GM23338 (cell line): ENCODE measurements at places on chromosomes 4 and X.

DNA sequence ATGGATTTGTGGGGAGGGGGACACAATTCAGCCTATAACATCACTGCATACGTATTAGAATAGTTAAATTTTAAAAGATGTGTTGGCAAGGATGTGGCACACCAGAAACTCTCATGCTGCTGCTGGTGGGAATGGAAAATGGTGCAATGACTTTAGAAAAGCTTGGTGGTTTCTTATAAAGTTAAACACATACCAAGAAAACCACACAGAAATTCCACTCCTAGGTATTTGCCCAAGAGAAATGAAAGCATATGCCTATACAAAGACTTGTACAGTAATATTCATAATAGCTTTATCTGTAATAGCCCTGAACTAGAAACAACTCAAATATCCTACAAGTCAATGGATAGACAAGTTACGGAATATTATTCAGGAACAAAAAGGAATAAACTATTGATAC, 71.3 kb upstream of the PDHA1 start:
- no peaks in the 10 kb centered on the region for H3K36me3 ChIP-seq
- H3K4me3 ChIP-seq: no peak overlapping the region
- H3K27ac ChIP-seq: no peak overlapping the region
- H3K4me1 ChIP-seq: no peaks in the 10 kb centered on the region
- H3K27me3 ChIP-seq: no peaks in the 10 kb centered on the region
- DNase-seq: no peak

DNA sequence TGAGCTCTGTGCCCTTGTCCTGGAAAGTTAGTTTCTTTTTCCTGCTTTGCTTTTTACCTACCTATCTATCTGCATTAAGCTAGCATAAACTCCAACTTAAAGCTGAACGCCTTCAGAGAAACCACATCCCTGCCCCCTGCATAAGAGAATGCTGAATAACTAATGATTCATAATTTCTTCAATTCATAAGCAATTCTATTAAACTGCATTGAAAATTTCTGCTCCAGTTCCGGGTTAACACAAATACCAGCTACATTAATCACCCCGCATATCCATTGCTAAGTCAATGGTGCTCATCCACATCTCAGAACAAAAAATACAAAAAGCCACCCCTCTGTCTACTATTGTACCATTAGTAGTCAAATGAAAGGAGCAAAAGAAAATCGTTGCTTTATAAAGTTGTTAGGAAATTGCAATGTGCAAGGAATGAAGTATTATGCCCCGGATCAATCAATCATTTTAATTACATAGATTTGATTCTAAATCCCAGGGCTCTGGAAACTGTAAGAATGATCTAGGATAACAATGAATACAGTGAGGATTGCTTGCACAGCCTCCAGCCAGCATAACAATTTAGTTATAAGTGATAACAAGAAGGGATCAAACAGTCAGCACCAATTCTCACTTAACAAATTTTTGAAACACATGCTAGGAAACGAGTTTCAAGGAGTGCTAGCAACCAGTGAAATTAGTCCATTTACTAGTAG, 106.8 kb downstream of the ELOVL6 start:
- H3K4me1 ChIP-seq: peaks cover 7% of the 10 kb centered on the region; the same call in 1 of the 2 replicates
- H3K4me3 ChIP-seq: no peak overlapping the region
- no peaks in the 10 kb centered on the region for H3K27me3 ChIP-seq
- no peak for DNase-seq

DNA sequence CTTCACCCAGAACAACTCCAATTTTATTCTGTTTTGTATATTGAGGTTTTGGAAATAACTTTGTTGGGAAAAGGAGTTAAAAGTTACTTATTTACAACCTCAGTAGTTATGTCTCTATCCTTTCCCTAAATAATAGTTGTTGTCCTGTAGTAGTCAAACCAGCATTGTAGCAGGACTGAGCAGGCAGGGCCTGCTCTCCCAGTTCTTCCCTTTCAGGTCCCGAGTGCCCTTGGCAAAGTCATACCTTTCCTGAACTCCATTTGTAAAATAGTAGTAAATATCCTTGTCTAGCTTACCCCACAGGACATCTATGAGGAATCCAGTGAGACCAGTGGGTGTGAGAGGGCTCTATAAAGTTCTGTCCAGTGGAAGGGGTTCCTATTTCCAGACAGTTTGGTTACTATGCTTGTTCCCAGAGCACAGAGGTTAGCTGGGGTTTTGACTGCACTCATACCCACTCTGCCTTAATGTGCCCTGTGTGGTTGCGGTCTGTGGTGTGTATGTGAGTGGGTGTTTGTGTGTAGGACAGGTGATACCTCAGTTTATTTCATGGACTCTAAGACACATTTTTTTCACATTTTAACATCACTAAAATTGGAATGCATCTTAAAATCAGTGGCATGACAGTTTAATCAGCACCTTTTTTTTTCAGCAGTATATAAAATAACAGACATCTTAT, 136.3 kb downstream of the AMMECR1 start:
- no peaks in the 10 kb centered on the region for H3K36me3 ChIP-seq
- no peaks in the 10 kb centered on the region for H3K27me3 ChIP-seq
- H3K4me3 ChIP-seq: no peak overlapping the region
- H3K27ac ChIP-seq: no peak overlapping the region

DNA sequence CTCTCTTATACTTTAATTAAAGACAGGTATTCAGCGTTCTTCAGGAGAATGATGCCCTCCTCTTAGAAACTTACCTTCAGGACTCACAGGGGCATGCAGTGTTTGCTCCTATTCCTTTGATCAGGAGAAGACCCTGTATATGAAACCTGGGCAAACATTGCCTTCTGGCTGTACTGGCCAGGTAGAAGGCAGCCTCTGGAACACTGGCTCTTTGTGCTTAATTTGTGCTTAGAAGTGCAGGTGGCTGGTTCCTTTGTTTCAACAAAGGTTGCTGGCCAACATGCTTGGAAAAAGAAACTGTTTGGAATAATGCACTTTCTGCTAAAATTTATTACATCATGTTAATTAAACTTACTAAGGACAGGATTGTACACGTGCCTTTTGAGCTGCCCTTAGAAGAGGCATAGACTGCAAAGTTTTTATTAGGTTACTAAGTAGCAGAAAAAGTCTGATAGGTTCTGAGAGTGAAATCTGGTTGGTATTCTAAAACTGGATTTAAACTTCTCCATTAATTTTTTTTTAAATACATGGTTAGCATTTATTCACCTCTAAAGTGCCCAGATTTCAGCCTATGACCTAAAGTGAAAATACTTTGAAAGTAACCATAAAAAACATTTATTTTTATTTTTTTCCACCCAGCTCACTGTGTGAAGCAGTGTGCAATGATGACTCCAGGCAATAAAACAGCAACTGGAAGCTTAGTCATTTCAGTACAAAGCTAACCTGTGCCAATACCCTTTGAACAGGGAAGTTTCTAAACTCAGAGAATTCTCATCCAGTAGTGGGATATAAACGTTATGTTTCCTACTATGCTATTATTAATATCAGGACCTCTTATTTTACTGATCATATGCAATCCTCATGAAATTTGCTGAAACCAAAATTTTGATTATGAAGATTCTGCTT, 11.3 kb downstream of the RASSF6 start:
- H3K36me3 ChIP-seq: no peaks in the 10 kb centered on the region
- H3K4me1 ChIP-seq: peaks cover 7% of the 10 kb centered on the region; the same call in 1 of the 2 replicates
- H3K4me3 ChIP-seq: no peak overlapping the region
- no peaks in the 10 kb centered on the region for H3K27me3 ChIP-seq
- no peak overlapping the region for H3K27ac ChIP-seq
- DNase-seq: no peak

- no peak overlapping the region for H3K4me3 ChIP-seq
- H3K36me3 ChIP-seq: no peaks in the 10 kb centered on the region
- H3K27ac ChIP-seq: no peak overlapping the region
- H3K4me1 ChIP-seq: peaks cover 38% of the 10 kb centered on the region
- DNase-seq: no peak
Observed at GRCh38 chrX:50704360-50704759, 109.6 kb downstream of the SHROOM4 start.

GRCh38 chr4:35506161-35506560, 738.2 kb downstream of the ARAP2 start:
- no peak for DNase-seq
- no peaks in the 10 kb centered on the region for H3K4me1 ChIP-seq
- H3K4me3 ChIP-seq: no peak overlapping the region
- H3K36me3 ChIP-seq: no peaks in the 10 kb centered on the region
- H3K27ac ChIP-seq: no peak overlapping the region

DNA sequence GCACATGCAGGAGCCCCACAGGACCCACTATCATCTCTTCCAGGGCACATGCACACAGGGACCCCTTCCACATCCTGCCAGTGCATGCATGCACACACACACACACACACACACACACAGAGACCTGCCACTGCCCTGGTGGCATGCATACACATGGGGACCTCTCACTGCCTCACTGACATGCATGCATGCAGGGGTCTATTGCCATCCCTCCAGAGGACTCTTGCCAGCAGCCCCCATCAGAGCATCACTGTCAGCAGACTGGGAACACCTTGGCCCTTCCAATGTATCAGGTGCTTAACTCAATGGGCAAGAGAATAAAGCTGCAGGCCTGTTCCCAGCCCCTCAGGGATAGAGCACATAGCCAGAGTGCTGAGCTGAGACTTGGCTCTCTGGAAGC, 433.6 kb upstream of the PPP1R2C start:
- H3K36me3 ChIP-seq: no peaks in the 10 kb centered on the region
- H3K4me3 ChIP-seq: no peak overlapping the region
- H3K27ac ChIP-seq: no peak overlapping the region

DNA sequence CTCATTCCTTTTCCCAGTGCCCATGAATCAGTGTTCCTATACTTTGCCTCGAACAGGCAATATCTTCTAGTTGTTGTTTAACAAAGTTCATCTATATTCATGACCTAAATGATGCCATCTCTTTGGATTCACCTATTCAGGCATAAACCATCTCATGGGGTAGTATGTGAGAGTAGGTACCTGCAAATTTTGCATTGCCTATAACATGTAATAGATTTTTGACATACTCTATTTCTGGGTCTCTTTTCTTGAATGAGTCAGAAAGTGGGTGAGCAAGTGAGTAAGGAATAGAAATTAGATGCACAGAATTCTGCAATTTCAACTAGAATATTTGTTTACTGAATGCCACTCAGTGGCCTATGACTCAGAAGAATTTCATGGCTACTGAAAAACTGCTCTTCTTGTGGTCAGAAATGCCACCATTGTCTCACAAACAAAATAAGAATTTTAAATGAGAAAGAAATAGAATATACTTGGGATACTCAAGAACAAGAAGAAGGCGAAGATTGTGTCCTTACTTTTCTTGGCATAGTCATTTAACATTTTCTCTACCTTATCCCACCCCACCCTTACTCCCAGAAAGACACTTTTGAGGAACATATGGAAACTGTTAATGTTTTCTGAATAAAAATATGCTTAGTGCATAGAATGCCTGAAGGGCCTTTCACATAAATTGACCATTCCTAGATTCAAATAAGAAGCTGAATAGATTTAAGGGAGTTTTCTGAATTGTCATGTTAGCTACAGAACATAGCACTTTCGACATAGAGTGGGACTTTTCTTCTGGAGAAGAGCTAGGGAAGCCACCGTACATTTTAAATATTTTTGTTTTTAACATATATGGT, 86.8 kb downstream of the HHIP start:
- no peaks in the 10 kb centered on the region for H3K27me3 ChIP-seq
- no peak overlapping the region for H3K27ac ChIP-seq
- H3K4me3 ChIP-seq: no peak overlapping the region
- DNase-seq: no peak

DNA sequence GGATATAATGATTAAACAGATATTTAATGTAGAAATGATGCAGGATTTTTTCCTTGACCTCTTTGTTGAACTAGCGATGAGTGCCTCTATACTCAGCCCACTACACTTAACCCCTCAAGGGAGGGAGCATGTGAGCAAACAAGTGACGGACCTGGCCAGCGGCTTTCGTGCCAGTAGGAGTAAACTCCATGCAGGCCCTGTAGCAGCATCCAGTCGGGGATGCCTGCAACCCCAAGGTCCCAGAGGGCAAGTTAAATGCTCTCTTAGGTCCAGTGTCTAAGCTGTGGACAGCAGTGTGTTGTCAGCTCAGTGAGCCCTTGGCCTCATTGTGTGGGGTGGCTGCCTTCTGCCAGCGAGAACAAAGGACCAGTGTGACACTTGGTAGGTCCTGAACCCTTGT, 708.7 kb downstream of the TECRL start:
- DNase-seq: peak; percentile 14
- no peaks in the 10 kb centered on the region for H3K36me3 ChIP-seq
- H3K27ac ChIP-seq: no peak overlapping the region
- H3K4me3 ChIP-seq: no peak overlapping the region
- H3K4me1 ChIP-seq: peaks cover 12% of the 10 kb centered on the region
- no peaks in the 10 kb centered on the region for H3K27me3 ChIP-seq

- H3K27me3 ChIP-seq: no peaks in the 10 kb centered on the region
- H3K4me3 ChIP-seq: no peak overlapping the region
Observed at GRCh38 chrX:124407226-124407625, 60.9 kb downstream of the SH2D1A start.
